ENCODE measurements at places on chromosomes 6 and 20.

DNA sequence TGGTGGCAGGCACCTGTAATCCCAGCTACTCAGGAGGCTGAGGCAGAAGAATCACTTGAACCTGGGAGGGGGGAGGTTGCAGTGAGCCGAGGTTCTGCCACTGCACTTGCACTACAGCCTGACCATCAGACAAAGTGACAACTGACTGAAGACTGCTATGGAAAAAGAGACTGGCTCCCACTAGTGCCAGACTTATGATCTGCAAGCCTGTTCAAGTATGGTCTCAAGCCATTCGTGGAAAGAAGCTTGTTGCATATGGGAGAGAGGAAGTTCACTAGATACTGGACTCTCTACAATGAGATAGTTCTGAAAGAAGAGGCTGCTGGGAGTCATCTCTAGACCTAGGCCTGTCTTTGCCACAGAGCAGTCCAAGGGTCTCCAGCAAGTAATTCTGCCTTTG lies 26.7 kb downstream of the MDN1 start:
- no peak for DNase-seq

DNA sequence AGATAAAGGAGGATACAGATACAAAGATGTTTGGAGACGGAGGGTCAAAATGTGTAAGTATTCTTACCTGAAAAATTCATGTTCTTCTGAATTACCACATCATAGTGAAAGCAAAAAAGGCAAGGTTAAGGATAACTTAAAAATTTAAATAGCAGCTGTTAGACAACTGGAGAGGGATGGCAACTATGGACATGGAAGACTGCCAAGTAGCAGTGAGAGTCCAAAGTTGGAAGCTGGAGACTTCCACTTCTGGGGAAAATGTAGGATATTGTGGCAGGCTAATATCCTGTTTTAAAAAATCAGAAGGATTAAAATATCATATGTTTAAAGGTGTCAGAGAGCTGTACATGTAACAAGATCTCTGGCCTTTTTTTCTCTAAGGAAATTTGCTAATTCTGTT lies 29.8 kb downstream of the SYCP2 start:
- DNase-seq, result no peak

GRCh38 chr20:25624500-25624939 lies 706 bp upstream of the NANP start:
- DNase-seq, result peak; percentile 61

DNA sequence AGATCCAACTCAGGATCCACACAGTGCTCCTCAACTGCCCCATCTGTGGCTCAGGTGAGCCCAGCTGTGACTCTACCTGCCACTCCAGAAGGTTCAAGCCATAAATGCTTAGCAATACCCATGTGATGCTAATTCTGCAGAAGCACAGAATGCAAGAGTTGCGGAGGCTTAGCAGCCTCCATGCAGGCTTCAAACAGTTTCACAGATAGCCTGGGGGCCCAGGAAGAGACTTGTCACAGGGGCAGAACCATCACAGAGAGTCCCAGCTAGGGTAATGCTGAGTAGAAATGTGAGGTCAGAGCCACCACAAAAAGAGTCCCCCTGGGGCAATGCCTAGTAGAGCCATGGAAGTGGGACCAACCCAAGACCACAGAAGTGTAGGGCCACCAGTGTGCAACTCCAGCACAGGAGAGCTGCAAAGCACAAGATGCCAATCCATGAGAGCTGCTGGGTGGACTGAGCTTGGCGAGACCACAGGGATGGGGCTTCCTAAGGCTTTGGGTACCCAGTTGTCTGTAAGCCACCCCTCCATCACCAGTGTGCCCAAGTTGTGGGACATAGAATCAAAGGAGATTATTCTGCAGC lies 283.9 kb downstream of the UBE3D start:
- no peak for DNase-seq

DNA sequence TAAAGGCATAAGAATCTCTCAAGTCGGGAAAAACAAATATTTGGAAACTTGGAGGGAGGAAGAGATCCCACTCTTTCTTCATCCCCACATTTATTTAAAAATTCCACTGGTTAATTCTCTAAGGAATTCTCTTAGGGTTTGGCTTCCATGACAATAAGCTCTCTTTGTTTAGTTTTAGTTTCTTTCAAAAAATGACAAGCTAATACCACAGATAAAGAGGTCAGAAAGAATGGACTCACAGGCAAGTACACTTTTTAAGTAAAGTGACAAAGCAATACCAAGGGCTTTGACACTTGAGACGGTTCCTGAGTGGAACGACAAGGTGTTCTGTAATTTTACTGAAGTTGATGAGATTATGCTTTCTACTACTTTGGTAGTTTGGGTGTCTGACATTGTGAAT lies 872.1 kb downstream of the PHF3 start:
- no peak for DNase-seq

- DNase-seq, result no peak
These were observed 671.7 kb upstream of the CITED2 start for GRCh38 chr6:140046016-140046632.

- DNase-seq, result no peak
These were observed 36.0 kb downstream of the DNAH8 start for GRCh38 chr6:38750968-38751615.

DNA sequence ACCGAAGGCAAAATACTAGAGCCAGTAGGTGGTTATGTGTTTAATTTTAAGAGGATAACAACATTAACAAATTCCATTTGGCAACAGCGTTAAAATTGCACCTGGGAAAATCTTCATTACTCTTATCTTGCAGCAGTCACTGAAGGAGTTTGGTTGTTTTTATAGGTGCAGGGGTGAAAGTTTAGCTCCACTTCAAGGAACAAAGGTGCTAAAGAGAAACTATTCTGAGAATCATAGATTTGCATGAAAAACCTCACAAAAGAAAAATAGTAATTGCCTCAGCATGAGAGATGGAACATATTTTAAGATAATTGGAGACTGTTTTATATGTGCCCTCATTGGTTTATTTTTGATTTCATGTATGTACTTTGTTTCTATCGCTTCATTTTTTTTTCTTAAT lies 444.4 kb downstream of the UTRN start:
- no peak for DNase-seq

- peak; percentile 78 for DNase-seq
These were observed 541 bp downstream of the SNX21 start for GRCh38 chr20:45833883-45834796.

GRCh38 chr6:164836486-164836885 lies 472.9 kb downstream of the C6orf118 start:
- DNase-seq, result no peak

GRCh38 chr20:50048420-50049166 lies 64.4 kb downstream of the UBE2V1 start:
- DNase-seq, result no peak

DNA sequence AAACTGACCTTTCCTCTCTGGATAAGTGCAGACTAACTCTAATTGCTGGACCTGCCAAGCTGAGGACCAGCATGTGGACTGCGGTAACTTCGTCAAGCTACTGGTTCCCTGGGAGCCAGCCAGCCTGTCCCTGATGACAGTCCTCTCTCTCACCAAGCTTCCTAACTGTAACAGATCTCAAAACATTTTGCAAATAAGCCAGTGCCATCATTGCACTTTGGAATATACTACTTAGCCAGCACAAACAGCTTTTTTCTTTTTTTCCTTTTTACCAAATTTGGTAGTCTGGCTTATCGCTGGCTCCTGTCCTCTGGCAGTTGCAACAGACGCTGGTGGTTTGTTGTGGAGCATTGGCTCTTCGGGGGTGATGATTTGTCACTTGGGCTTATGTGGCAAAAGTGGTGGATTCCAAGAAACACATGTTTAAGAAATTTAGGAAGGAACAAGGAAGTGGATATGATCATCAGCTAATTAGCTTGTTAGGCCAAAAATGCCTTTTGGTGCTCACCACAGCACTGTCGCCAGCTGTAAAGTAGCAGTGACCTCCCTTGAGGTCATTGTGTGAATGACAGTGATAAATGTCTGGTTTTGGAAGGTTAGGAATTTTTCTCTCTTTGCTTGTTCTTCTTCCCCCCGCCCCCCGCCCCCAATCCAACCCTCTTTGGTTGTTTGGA lies 171.7 kb downstream of the CLIC5 start:
- DNase-seq, result no peak

GRCh38 chr6:76992553-76992952 lies 470.7 kb downstream of the HTR1B start:
- no peak for DNase-seq

DNA sequence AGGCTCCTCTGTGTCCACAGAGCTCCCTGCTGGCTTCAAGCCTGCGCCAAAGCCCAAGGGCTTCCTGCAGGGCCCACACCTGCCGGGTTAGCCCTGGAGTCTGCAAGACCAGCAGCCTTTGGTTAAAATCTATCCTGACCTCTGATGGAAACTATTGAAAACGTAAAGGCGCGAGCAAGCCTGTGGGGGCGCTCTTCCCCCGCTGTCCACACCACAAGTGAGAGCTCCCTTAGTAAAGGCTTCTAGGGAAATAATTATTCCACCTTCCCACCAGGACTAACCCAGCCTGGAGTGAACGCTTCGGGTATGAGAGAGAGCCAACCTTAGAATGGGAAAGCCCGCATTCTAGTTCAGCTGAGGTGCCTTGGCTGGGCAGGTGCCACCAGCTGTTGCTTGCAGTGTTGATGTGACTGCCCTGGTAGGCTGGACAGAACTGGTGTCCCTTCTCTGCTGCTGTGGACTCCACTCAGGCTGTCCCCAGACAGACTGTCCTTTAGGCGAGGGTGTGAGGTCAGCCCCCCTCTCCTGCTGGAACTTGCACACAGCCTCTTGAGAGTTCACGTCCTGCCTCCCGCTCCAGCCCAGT lies 68.7 kb downstream of the SYTL3 start:
- DNase-seq, result no peak

- DNase-seq, result no peak
These were observed 132.6 kb downstream of the LCA5 start for GRCh38 chr6:79404677-79405076.

DNA sequence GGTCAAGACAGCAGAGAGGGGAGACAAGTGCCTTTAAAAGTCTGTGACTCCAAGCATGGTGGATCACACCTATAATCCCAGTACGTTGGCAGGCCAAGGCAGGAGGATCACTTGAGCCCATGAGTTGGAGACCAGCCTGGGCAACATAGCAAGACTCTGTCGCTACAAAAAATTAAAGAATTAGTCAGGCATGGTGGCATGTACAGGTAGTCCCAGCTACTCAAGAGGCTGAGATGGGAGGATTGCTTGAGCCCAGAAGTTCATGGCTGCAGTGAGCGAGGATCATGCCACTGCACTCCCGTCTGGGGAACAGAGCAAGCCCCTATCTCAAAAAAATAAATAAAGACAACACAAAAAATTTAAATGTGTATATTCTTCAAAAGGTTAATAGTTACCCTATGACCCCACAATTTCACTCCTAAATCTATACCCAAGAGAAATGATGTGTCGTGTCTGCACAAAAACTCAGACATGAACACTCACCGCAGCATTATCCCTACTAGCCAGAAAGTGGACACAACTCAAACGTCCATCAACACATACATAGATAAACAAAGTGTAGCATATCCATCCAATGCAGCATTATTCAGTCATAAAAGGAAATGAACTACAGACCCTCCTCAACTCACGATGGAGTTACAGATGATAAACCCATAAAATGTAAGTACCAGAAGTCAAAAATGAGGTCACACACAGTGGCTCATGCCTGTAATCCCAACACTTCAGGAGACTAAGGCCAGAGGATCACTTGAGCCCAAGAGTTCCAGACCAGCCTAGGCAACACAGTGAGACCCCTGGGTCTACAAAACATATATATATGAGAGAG lies 23.9 kb downstream of the ZMYND8 start:
- no peak for DNase-seq

- no peak for DNase-seq
These were observed 38.8 kb downstream of the SLC22A1 start for GRCh38 chr6:160160450-160160849.

DNA sequence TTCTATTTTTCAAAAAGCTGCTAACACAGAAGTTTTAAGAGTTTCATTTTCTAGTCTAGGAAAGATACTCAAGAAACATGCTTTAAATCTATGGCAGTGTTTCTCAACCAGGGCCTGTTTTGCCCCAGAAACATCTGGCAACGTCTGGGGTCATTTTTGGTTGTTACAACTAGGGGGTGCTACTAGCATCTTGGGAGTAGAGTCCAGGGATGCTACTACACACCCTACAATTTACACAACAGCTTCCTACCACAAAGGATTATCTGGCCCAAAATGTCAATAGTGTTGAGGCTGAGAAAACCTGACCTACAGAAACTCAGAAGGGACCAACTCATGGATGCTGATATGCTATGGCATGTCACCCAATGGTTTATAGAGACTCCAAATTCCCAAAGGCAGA lies 24.4 kb downstream of the SERAC1 start:
- DNase-seq, result no peak

DNA sequence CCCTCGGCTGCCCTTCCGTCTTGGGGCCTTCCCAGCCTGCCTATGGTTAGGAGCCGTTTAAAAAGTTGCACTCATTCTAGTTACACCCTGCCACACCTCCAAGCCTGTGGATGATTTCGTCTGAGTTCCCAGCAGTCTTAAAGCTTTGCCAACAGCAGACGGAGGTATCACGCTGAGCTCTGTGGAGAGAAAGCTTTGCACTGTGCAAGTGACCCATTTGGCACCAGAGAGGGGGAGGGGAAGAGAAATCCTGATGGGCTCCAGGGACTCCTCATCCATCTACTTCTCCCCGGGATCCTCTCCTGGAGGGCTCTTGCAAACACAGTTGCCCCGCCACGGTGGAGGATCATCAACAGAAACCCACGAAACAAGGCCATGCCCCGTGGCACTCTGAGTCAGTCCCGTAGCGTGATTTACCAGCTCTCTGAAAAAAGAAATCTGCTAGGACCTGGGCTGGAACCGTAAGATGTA lies 98.8 kb upstream of the CITED2 start:
- no peak for DNase-seq

GRCh38 chr20:50517817-50518154 lies 7.6 kb downstream of the PTPN1 start:
- no peak for DNase-seq

- DNase-seq, result no peak
These were observed 497.1 kb downstream of the CD83 start for GRCh38 chr6:14614631-14615030.

DNA sequence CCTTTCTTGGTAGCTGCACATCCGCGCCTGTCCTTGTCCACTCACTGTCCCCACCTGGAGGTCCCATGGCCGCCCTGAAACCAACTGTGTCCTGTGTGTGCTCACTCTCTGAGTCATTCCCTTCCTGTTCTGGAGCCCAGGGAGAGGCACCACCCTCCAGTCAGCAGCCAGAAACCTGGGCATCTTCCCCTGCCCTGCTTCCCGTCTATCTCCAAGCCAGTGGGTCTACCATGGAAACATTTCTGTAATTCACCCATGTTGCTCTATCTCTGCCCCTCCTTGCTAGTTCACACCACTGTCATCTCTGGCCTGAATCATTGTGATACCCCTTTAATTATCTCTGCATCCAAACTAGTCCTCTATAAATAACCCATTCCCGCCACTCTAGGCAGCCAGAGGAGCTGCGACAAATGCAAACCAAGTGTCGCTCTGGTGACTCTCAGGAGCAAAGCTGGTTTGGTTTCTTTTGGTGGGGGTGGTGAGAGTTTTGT lies 28.8 kb upstream of the SYNJ2 start:
- no peak for DNase-seq

- DNase-seq, result no peak
These were observed 57.0 kb upstream of the STX16 start for GRCh38 chr20:58593880-58594638.

GRCh38 chr6:111793711-111794111 lies 79.5 kb downstream of the FYN start:
- DNase-seq, result no peak
